Endodermal cell (in vitro differentiated cells): ENCODE measurements at places on chromosomes 4 and X. TPM values are rescaled to one million over a fixed set of nuclear protein-coding genes. Genes with fewer than 3 reads are reported as not detected.

The TMEM154 gene
- total RNA-seq, result 0.81 and 1.9 TPM in 2 replicates

The EIF4E gene
- total RNA-seq, result 89.1 to 134 TPM (median 114 TPM) in 3 replicates

The SPIN2A gene
- 1.2 to 1.8 TPM (median 1.3 TPM) in 3 replicates for total RNA-seq

The SOWAHB gene
- 1.1 and 1.2 TPM in 2 replicates for total RNA-seq

The KLB gene
- total RNA-seq, result 0.07 and 0.09 TPM in 2 replicates
